CD8-positive, alpha-beta memory T cell (primary cell): ENCODE measurements at places on chromosomes 1 and 21.

GRCh38 chr1:200372095-200372884, 37.5 kb downstream of the ZNF281 start:
- no peak for DNase-seq

- peak; percentile 7 for DNase-seq
These were observed 1.2 kb upstream of the UBAP2L start for GRCh38 chr1:154219541-154219940.

DNA sequence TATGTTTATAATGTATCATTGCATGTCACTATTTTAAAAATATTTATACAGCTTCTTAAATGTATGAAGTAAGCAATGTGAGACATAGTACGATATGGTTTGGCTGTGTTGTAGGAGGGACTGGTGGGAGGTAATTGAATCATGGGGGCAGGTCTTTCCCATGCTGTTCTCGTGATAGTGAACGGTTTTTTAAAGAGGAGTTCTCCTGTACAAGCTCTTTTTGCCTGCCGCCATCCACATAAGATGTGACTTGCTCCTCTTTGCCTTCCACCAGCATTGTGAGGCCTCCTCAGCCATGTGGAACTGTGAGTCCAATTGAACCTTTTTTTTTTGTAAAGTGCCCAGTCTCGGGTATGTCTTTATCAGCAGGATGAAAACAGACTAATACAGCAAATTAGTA, 10.3 kb downstream of the ABCD3 start:
- no peak for DNase-seq

DNA sequence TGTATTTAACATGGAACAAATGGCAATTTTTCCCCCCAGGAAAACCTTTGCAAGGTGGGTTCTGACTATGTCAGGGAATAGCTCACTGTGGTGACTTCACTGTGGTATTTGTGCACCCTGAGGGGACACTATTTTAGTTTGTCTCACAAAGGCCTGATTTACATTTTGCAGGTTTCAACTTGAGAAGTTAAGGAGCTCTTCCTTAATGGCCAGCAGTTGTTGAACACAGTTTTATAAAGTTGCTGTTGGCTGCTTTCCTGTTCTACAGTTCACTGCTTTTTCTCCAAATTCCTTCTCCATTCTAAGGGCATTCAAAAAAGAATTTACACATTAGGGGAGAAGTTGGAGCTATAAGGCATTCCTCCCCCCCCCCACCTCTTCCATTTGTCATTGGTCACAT, 4.6 kb downstream of the LAMC1 start:
- no peak for DNase-seq

- DNase-seq = no peak
These were observed 188.5 kb downstream of the NFIA start for GRCh38 chr1:61270761-61271411.

GRCh38 chr21:39033878-39034589, 149.2 kb downstream of the PSMG1 start:
- no peak for DNase-seq

DNA sequence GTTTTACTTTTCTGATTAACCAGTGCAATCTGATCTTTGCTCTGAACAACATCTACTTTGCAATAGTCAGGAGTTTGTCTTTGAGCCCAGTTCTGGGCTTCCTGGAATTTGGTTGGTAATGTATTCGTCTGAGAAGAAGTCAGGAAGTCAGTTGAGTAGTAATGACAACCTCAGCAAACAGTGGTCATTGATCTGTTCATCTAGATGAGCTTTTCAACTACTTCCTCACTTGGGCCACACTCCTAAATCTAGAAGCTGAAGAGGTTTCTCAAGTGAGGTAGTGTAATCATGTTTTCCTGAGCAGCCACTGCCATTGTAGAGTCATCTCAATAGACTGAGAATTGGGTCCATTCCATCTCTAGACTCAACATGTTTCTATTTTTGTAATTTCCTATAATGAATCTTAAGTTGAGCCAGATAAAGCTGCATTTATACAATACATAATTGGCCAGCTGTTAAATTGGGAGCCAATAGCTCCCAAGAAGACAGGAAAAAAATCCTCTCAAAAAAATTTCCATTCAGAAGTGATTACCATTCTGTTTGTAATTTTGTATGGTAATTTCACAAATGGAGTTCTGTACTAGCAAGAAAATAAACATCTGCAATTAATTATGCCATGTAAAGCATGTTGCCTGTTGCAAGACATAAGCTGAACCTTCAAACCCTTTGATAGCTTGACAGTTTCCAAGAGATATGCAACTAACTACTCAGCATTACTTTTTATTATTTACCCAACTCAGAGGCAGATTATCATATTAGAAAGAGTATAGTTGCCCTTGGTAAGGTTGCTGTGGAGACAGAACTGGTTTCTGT, 49.6 kb downstream of the WDR64 start:
- DNase-seq = no peak

DNA sequence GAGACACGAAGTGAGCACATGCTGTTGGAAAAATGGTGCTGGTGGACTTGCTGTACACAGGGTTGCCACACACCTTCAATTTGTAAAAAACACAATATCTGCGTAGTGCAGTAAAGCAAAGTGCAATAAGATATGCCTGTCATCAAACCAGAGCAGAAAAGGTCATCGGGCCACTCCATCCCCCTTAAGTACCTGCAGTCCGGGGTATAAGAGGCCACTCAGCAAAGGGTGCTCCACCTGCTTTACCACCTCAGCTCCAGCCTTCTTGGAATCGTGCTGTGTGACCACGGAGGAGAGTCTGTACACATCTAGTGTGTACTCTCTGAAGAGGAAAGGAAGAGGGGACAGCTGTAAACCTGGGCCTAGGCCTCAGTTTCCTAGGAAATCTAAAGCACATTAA, 10.9 kb downstream of the YARS1 start:
- DNase-seq = no peak

DNA sequence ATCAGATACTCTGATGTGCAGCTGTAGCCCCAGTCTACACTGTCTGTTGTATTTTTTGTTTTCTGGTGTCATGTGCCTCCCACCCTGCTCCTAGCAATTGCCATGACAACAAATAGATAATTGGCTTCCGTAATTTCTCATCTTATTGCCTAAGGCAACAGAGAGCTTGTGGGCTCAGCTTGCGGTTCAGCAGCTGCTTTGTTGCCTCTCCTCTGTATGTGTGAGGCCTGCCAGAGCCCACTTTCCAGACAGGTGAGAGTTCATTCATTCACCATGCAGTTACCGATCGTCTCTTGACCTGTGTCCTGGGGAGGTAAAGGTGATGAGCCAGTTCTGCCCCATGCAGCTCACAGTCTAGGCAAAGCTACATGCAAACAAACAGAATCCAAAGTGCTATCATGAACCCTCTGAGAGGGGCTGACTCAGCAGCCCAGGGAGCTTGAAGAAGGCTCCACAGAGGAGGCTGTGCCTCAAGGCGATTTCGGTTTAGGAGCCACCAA, 11.9 kb downstream of the LGALS8 start:
- DNase-seq = no peak

DNA sequence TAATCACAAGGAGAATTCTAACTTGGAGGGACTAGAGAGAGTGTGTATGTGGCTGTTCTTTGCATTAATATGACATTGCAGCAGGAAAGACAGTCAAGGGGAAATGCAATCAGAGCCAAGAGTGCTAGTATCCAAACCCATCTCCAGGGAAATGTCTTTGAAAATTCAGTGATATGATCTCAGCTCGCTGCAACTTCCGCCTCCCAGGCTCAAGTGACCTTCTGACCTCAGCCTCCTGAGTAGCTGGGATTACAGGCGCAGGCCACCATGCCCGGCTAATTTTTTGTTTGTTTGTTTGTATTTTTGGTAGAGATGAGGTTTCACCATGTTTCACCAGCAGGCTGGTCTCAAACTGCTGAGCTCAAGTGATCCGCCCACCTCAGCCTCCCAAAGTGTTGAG, 16.3 kb downstream of the VASH2 start:
- DNase-seq = no peak

GRCh38 chr1:153535242-153536011, at the start of gene S100A6:
Gene S100A6 (minus strand): TSS chr1:153535991. CDS start chr1:153535339, 652 bp downstream.
- DNase-seq = peak; percentile 23

GRCh38 chr1:55275941-55276341, 60.8 kb upstream of the USP24 start:
- DNase-seq = no peak

DNA sequence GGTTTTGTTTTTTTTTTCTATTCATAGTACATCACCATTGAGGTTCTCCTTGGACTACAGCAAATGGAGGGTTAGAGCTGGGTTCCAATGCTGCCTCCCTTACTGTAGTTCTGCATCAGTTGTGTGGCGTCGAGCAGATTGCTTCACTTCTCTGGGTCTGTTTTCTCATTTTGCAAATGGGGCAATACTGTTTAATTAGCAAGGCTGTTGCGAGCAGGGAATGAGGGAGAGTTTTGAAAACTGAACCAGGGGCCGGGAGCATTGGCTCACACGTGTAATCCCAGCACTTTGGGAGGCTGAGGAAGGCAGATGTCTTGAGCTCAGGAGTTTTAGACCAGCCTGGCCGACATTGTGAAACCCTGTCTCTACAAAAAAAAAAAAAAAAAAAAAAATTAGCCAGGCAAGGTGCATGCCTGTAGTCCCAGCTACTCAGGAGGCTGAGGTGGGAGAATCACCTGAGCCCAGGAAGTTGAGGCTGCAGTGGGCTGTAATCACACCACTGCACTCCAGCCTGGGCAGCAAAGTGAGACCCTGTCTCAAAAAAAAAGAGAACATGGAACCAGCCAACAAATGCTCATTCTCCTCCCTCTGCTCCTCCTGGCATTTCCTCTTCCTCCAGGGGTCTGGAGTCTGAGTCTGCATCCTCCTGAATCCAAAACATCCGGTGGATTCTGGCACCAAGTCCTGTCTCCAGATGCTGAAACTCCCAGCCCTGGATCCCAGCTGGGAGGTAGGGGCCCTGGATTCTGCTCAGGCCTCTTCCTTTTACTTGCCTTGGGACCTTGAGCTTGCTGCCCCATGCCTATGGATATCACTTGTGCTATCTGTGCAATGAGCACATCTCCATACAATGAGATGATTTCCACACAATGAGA, 3.7 kb upstream of the PLOD1 start:
- no peak for DNase-seq

- DNase-seq = no peak
These were observed 119.2 kb downstream of the PBX1 start for GRCh38 chr1:164678136-164678700.

DNA sequence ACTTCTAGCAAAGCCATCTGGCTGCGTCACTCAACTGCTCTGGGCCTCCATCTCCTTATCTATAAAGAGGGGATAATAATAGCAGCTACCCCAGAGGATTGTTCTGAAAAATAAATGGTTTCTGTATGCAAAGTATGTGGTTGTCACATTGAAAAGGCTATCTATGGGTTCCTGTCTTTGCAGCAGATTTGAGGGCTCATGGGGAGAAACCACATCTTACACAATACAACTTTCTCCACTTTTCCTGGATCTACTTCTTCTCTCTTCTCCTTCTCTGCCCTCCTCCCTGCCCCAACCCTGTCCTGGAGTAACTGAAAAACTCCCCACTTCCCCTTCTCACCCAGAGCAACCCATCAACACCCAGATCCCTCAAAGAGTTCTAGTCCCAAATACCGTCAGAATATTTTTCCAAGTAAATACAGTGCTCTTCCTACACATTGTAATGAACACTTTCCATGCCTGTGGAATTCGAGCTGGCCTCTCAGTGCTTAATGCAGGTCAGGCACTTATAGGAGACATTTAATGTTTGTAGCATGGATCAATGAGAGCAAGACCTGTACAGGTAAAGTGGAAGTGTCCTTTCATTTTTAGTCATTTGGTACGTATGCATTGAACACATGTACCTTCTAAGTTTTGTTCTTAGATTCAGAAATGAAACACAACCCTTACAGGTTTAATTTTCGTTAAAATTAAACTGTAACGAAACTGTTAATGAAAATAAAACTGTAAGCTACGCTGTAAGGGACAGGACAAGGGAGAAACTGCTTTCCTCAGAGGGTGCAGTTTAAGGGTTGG, 131.9 kb downstream of the AK5 start:
- no peak for DNase-seq

DNA sequence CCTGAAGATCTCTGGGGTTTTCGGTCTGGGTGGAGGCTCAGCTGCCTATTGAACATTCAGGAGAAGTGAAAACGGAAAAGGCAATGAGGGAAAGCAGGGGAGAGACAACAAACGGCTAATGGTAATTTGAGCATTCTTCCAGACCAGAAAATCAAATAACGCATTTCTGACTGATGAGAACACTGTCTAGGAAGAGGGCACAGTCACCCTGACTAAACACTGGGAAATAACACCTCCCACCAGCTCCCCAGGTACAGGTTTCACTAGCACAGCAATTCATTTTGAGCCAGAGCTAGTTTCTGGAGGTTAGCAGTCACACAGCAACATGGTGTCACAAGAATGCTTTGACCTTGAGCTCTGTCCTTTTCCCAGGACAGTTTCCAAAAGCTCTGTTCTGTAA, 21.1 kb downstream of the NCF2 start:
- DNase-seq = no peak

- no peak for DNase-seq
These were observed 24.3 kb downstream of the STPG1 start for GRCh38 chr1:24389231-24389678.

GRCh38 chr1:86082183-86082582, 74.4 kb downstream of the COL24A1 start:
- DNase-seq = no peak
